Thoracic aorta (tissue), 2 donors: ENCODE measurements at places on chromosomes 4 and X. TPM values are rescaled to one million over a fixed set of nuclear protein-coding genes. Genes with fewer than 3 reads are reported as not detected.

DNA sequence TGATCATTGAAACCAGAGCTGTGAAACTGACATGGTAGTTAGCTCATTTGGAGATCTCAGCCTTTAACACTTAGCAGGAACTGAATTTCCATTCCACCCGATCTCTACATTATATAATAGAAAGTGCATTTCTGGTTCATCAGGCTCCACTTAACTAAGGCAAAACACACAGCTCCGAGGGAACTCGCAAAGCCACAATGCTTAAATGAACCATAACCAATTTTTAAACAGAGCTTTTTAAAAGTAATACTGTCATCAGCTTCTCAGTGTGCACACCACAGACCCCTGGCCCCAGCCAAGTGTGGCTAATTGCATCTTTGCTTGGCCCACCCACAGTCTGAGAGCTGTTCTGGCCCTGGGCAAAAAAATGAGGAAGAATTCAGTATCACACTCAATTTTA, 66.1 kb downstream of the DCHS2 start:
- DNase-seq = no peak

The TCEAL2 gene
- total RNA-seq = 10.3 TPM

DNA sequence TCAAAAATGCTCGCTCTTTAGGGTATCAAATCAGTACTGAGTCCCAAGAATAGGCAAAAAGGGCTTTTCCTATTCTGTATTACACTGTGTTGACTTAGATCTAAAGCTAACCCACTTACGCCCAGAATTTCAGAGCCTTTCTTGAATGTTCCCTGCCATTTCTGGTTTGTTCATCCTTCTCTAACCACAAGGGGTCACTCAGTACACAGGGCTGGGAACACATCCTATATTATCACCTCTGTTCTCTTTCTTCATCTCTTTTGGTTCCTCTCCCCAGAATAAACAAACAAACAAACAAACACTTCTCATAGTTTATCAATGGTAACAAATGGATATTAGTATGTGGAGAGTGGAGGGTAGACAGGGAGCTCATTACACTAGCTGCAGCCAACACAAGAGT, 25.5 kb upstream of the MORC4 start:
- no peak for DNase-seq

- DNase-seq = no peak
These were observed 7.6 kb downstream of the TIGD4 start for GRCh38 chr4:152771741-152772533.

DNA sequence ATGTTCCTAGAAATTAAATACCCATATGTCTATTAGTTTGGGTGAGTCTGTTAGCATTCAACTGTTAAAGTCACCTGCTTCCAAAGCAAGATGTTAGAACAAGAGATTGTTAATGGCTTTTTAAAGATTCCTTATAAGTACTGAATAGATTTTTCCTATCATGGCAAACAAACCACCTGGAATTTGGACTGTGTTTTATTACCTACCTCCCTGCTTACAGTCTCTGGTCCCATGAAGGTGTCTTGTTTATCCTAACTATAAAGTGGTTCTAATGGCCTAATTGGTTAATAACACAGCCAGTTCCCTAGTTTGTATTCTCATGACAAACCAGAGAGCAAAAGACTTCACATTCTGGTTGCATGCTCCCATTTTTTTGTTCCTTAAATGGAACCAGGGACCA, 149.5 kb downstream of the PPP1R2C start:
- no peak for DNase-seq

The HSFX2 gene
- 1.3 TPM for total RNA-seq

DNA sequence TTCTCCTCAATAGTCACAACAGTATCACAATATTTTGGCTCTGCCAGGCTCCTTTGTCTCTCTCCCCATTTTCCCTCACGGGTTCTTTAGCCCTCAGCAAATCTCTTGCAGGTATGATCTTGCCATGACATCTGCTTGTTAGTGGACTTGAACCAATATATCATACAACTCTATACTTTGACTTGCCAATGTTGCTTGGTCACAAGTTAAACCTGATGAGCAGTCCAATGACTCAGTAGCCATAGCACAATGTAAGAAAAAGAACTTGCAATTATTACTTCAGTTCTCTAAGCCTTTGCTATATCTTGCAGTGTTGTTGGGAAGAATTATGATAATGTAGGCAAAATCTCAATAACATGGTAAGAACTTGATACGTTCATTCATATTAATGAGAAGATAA, 174.6 kb upstream of the NRK start:
- DNase-seq = no peak

The GUCY1B1 gene
- 32.7 TPM for total RNA-seq

DNA sequence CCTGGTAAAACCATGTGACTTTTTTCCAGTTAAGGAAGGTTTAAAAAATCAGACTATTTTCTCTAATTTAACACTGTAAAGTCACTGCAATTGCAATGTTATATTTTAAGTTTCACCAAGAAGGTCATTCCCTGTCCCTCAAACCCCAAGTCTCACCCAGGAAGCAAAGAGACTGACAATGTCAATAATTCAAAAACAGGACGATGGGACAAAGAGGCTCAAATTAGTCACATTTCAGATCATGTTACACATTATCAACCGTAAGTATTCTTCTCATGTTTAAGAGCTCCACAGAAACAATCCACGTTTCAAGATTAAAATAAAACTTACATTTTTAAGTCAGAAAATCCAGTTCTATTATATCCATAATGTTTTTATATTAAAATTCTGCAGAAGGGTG, 13.2 kb downstream of the SHISA3 start:
- no peak for DNase-seq

- no peak for DNase-seq
These were observed 57.1 kb upstream of the ATXN3L start for GRCh38 chrX:13376857-13377549.

DNA sequence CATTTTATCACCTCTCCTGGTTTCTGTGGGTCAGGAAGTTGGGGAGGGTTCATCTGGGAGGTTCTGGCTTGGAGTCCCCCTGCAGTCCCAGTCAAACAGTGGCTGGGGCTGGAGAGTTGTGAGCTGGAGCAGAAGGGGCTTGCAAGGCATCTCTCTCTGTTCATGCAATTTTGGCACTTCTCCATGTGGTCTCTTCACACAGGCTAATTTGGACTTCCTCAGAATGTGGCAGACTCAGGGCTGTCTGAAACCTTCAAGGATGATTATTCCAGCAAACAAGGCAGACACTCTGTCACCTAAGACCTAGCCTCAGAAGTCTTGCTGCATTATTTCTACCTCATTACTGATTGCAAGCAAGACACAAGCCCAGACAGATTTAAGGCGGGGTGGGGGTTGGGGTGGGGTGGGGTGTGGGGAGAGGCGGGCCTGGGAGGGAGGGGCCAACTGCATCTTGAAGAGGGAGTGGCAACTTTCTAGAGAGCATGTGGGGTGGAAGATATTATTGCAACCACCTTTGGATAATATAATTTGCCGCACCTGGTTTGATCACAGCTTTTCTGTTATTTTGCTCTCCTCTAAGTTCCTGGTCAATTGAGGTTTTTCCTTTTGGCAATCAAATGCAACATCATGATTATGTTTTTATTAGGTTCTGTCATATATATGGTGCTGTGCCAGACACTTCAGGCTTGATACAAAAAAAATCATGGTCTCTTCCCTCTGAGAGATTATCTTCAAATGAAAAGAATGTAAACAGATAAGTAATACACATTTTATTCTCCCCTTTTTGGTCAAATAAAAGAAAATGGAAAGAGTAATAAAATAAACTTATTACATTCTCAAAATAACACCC, 799.5 kb downstream of the RPA4 start:
- no peak for DNase-seq

The CSAG2 gene
- not detected for total RNA-seq

DNA sequence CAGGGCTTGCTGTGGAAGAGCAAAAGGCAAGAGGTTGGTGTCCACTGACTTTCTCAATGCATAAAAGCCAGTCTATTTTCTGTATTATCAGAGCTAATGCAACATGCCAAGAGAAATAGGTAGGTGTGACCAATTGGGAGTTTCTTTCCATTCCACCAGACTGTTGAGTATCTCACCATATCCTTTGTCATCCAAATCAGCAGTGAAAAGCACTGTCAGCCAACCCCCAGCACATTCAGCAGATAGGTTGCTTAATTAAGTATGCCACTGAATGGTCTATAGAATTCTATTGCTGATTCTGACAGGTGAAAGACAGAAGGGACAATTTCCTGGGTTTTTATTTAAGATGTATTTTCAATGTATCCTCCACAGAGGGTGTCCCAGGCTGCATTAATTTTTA, 139.8 kb downstream of the HS6ST2 start:
- DNase-seq = no peak

The KLB gene
- total RNA-seq = not detected

The WDR44 gene
- 15.2 TPM for total RNA-seq

DNA sequence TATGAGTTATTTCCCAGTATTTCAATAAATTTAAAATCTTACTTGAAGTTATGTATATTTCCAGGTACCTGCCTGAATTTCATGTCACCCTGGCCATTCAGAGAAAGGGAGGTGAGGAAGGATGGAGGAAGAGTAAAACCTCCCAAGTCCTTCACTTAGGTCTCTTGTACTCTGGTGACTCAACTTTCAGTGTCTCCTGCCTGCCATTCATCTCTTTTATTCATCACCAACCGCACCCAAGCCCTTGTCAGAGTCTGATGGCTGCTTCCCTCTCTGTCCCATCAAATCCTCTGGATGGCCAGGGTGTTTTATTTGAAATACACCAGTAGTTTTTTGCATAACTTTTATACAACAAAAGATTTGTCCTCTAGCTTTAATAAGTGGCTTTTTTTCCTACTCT, 17.8 kb downstream of the TMPRSS11E start:
- DNase-seq = no peak

GRCh38 chr4:113825272-113825671, 63.7 kb upstream of the CAMK2D start:
- no peak for DNase-seq

DNA sequence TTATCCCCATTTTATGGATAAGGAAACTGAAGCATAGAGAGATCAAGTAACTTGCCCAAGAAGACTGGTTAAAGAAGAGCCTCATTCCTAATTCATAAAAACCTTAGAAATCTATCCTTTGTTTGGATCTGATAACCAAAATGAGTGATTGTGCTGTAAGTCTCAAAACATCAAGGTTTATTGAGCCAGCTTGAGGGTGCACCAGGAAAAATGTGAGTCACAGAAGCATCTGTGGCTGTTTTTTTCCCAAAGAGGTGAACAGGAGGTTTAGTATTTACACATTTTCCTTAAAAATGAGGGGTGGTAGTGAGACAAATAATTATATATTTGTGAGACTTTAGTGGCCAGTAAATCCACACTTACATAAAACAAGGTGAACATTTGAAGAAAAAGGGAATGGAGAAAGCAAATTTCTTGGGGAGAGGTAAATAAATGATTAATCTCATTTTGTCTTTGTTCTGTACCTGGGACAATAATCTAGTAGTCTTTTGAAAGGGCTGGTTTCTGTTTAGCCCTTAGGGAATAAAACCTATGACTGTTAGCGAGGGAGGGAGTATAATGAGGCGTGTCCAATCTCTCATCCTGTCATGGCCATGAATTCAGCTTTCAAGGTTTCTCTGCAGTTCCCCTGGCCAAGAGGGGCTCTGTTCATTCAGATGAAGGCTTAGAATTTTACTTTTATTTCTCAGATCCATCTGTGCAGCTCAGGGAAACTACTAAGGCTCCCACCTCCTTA, 12.2 kb upstream of the FMR1 start:
- DNase-seq = no peak

GRCh38 chrX:578531-578930, 52.1 kb upstream of the SHOX start:
- DNase-seq = no peak

The OPRPN gene
- not detected for total RNA-seq

The IL1RAPL1 gene
- 0.54 TPM for total RNA-seq

- DNase-seq = no peak
These were observed 135.2 kb downstream of the STK32B start for GRCh38 chr4:5186271-5187064.
